ENCODE measurements at places on chromosomes 12 and 14.

DNA sequence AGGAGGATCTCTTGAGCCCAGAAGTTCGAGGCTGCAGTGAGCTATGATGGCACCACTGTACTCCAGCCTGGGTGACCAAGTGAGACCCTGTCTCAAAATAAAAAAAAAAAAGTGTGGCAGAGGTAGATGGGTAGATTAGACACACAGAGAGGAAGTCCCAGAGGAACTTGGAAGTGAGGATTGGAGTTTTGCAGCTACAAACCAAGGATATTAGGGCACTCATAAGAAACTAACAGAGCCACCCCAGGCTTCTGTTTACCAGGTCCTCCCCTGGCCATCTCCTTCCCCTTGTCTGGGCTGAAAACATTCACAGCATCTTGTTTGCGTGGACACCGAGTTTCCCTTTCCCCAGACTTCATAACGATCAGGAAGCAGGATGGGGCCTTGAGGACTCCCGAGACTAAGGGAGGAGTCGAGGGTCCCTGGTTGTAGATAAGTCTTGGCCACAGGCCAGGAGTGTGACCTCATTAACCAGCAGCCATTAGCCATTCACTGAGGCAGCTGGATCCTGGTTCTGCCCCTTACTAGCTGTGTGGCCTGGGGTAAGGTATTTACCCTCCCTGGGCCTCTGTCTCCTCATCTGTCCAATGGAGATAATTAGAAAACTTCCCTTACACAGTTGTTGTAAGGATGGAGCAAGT, 2.1 kb downstream of the MAP1LC3B2 start:
- peak; percentile 47 for DNase-seq

DNA sequence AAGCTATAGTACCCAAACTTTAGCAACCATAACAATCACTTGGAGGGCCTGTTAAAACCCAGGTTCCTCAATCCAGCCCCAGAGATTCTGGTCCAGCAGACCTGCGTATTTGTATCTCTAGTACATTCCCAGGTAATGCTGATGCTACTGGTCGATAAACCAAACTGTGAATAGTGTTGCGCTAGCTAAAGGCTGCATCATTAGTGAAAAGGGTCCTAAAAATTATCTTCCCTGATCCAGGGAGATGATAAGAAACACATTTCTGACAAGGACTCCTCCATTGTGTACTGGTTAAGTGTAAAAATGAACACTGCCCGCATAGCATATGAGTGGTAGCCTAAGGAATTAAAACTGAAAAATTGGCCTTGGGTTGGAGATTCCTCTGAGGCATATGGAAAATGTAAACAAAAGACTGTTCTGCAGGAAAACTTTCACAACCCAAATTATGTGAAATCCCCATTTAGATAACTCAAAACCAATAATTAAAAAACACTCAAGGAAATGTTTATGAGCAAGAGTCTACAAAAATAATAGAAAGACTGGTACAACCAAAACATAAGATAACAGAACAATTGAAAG, 322.7 kb downstream of the CEP128 start:
- DNase-seq: no peak

DNA sequence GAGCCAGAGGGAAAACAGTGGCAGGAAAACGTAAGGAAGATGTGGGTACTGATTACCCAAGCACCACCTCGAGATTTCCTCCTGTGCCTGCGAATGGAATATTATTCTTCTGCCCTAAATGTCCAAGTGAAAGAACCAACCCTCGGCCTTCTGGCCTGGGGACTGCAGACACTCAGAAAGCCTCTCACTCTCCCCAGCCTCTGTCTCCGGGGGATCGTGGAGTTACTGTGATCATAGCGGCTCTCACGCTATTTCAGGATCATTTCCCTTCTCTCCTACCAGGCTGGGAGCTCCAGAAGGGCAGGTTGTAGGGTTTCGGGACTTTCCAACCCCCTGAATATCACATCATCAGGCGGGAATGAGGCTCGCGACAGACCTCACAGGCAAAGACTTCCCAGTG, 68.9 kb downstream of the KDM2B start:
- DNase-seq: no peak

- no peak for DNase-seq
Observed at GRCh38 chr12:130405332-130405731, 67.6 kb downstream of the PIWIL1 start.

Data from hematopoietic multipotent progenitor cell treated with erythropoietin and hydrocortisone succinate and interleukin-3 and kit ligand, for 15 days (in vitro differentiated cells).